ENCODE measurements at places on chromosomes 7 and 10. TPM values are rescaled to one million over a fixed set of nuclear protein-coding genes. Genes with fewer than 3 reads are reported as not detected.

The HHEX gene
- total RNA-seq: 0.64 TPM

The CDK1 gene
- total RNA-seq: 148 TPM

The NPC1L1 gene
- not detected for total RNA-seq

The KAZALD1 gene
- 35.4 TPM for total RNA-seq

The HOXA10 gene
- total RNA-seq: 22.1 TPM

The RSBN1L gene
- total RNA-seq: 8.9 TPM

Measured in Caki2 (cell line).